ENCODE measurements at places on chromosomes 12 and 14.

GRCh38 chr14:75539162-75539560 lies 16.9 kb downstream of the BATF start:
- no peak for DNase-seq

DNA sequence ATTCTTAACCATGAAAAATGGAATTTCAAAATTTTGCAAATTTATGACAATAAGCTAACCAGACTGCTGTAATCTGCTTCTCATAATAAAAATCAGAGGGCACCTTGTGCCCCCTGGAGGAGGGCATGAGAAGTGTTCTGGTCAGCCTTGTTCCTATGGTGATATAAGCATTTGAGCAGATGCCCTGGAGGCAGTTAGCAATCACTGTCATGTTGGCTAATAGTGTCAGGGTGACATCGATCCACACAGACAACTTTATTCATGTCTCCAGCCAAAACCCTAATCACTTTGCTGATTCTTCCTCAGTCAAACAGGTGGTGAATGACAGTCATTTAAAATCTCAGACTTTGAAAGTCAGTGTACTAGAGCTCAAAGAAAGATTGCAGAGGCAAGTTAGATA lies 943.0 kb downstream of the GALC start:
- DNase-seq: no peak

DNA sequence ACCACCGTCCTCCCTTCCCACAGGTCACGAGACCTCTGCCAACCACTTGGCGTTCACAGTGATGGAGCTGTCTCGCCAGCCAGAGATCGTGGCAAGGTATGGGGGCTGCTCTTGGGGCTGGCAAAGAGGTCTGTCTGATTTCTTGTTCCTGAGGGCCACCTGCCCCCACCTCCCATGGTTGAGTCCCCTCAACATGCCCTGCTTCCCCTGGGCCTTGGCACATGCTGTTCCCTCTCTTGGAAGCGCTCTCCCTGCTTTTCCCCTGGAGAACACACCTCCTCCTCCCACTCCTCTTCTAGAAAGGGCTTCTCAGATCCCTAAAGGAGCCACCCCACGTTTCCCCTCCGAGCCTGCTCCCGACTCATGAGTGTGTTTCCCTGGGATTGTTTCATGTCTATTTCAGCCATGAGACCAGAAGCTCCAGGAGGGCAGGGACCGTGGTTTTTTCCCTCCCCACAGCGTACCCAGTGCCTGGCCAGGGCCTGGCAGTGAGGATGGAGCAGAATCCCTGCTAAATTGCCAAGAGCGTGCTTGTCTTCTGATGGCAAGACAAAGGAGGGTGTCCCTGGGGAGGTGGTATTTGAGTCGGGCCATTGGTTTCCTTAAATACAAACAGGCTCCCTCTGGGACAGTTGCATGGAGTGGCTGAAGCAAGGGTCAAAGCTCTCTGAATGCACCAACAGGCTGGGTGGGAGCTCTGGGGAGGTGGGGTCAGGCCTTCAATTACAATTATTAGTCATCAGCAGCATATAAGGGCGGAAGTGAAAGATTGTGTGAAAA lies 34.1 kb downstream of the CYP46A1 start:
- DNase-seq: no peak

DNA sequence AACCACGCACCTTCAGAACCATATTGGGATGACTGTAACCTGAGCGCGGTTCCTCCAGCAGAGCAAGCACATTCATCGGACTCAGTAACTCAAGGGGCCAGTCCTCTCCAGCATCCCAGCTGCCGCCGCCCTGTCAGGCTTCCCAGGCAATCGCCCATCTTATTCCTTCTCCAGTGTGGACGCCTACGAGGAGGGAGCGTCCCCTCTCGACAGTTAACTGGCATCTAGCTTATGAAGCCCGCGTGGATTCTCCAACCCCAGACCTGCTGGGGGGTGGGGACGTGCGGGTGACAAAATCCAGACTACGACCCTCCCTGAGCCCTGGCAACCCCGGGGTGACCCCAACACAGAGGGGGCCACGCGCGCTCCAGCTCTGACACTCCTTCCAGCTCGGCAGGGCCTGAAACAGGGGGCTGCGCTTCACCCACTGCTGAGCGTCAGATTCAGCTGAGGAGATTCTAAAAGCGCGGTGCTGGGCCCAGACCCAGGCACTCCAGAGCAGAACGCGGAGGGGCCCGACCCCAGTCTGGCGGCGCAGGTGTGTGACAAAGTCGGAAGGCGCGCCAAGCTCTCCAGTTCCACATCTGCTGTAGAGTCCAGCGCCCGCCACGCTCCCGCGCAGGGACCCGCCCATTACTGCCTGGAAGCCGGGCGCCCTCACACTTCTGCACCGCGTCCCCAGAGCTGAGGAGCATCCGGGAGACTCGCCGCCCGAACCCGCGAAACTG lies 43.9 kb upstream of the ESR2 start:
- peak; percentile 11 for DNase-seq

DNA sequence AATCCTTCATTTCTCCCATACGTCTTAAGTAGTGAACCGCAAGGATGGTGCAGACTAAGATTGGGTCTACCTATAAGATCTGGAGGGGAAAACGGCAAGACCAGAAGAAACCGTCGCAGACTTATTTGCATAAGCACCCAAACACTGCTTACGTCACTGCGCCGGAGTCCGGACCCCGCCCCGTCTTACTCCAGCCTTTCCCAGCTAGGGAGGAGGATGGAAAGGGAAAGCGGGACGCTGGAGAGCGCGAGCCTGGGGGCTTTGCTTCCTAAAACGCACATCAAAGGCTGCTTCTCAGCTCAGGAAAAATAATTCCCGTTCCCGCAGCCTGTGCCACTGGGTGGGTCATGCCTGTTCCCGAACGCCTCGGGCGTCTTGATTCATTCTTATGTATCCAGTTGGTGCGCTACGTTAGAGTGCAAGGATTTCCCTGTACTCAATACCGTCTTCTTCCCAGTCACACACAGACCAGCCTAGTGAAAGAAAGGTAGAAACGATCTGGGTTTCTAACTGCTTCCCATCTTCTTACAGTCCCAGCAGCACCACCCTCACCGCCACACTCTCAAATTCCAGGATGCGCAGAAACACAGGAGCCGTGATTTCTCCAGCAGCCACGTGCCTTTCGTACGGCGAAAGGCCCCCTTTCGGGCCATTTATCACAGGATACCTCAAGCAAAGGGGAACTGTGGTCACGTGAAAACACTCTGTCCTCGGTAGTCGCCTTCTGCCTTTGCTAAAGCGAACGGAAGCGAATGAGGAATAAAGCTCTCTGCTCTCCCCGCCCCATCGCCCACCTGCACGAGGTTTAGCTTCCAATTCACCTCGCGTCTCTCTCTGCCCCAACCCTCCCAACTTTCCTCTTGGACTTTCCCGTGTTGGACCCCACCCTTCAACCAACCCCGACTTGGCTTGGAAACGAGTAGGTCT lies 1.1 kb downstream of the SLC6A15 start:
- DNase-seq: no peak

DNA sequence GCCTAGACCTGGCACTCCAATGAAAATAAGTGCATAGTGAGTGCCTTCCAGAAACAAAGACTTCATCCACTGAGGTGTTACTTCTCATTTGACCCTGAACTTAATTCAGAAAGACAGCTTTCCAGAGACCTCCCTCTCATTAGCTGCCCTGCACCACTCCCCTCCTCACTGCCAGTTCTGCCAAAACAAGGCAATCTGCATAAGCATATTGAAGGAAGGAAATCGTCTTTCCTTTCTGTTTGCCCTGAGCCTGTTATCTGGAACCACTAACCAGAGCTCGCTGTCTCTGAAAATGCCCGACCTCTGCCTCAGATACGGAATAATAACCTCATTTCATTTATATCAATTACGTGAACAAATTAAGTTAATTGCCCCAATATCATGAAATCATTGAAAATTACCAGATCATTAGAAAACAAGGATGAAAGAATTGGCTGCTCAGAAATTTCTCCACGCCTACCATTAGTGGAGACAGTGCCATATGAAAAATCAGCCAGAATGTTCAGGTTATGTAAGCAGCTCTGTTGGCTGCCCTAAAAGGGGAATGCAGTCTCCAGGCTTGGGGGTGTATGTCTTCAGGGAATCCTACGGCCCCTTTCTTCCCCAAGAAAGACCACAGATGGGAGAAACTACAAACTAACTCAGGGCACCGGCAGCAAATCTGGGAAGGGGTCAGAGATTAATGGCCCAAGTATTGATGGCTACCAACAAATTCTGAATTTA lies 149.9 kb upstream of the FKBP4 start:
- DNase-seq: no peak

GRCh38 chr14:88196925-88197324 lies 126.1 kb downstream of the KCNK10 start:
- DNase-seq: no peak

GRCh38 chr14:99468836-99469592 lies 11.6 kb downstream of the SETD3 start:
- no peak for DNase-seq

- DNase-seq: no peak
Measured at GRCh38 chr12:26513363-26514043, 318.1 kb downstream of the SSPN start.

DNA sequence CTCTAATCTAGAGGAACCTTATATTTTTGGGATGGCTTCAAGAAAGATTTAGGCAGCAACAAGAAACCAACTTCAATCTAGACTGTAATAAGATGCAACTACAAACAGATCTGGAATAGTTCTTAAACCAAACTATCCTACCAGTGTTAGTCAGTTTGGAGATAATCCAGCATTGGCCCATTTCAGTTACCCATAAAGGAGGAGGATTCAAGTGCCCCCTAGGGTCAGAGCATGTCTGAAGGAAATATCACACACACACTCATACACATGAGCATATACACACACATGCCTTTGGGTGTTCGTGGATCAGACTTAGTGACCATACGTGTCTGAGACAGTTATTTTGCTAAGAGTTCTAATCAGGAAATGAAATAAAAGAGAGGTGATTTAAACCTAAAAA lies 261.2 kb downstream of the ADAMTS20 start:
- DNase-seq: no peak

GRCh38 chr14:72256055-72256454 lies 323.8 kb downstream of the RGS6 start:
- DNase-seq: no peak

DNA sequence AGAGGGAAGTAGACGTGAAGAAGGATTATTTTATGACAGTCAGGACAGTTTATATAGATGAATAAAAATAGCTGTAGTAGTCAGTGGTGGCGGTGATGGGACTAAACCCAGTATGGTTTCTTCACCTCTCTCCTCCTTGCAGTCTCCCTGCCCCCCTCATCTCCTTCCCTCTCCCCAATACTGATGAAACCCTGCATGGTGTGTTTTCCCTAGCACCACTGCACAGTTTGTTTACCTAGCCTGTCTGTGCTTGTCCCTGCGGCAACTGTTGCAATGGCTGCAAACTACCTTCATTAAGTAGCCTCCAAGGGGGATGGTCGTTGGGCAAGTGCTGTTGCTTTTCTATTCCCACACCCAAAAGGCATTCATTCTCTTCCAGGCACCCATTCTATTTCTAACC lies 14.7 kb downstream of the PCBP2 start:
- no peak for DNase-seq

DNA sequence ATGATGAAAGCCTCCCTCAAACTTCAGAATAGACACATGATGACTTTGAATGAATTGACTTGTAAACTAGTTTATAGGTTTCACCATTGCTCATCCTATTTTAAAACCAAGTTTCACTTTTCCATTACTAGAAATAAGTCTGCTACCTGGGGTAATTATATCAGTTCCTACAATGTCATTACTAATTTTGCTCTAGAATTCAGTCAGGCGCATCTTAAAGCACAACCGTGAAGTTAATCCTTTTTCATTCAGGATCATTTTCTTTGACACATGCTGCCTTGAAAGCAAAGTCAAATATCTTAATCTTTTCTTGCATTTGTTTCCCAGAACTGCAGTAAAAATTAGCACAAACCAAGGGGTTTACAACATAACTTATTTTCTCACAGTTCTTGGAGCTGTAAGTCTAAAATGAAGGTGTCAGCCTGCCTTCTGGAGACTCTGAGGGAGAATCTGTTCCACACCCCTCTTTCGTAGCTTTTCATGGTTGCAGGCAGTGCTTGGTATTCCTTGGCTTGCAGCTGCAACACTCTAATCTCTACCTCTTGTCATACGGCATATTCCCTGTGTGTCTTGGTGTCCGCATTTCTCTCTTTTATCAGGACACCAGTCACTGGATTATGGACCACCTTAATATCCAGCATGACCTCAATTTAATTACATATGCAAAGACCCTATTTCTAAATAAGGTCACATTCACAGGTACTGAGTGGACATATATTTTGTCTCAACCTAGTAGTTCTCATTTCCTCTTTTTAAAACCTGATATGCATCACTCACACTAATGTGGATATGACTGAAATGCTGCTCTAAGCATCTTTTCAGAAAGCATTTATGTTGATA lies 114.3 kb upstream of the PDZRN4 start:
- DNase-seq: no peak

- no peak for DNase-seq
Measured at GRCh38 chr12:55711786-55712553, 3.9 kb upstream of the BLOC1S1 start.

GRCh38 chr12:56880125-56880992 lies 53.8 kb downstream of the SDR9C7 start:
- DNase-seq: peak; percentile 13

DNA sequence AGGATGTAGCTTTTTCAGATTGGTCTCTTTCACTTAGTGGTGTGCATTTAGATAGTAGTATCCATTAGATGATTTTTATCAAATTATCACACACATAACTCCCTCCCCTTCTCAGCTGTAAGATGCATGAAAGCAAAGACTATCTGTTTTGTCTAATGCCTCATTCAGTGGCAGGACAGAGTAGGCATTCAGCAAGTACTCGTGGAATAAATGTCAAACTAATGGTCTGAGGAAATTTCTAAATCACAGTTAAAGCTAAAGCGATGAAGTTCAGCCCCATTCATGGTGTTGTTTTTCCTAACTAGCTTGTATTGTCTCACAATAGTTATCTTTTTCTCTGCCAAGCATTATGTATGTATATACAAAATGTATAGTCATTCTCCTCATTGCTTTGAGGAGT lies 16.1 kb downstream of the CCNK start:
- DNase-seq: no peak

DNA sequence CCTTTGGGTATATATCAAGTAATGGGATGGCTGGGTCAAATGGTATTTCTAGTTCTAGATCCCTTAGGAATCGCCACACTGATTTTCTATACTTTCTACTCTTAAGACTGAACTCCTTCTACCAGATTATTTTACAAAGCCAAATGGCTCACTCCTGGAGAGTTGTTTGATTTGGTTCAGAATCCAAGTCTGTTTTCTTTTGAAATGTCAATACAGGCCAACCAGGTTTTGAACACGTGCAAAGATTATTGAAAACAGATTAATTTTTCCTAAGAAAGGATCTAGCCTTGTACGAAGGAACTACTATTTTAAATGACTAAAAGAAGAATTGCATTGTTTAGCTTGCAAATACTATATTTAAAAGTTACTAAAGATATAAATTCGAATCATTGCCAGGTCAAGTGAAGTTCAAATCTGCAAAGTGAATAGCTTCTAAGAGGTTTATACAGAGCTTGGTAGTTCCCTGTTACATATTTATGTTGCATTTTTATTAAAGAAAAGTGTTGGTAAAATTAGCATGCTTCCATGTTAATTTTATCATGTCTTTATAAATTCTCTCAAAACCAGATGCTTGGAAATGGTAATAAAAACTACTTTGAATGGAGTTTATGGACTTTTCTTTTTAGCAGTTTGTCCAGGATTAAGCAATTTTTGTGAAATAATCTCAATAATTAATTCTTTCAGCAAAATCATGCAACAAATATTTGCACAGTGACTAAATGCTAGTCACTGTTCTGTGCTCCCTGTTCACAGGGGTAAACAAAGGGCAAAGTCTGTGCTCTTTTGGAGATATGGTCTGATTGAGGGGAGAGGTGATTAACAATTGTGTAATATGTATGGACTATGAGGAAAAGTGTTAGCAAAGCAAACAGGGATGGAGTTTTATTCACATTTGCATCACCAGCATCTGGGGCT lies 38.9 kb downstream of the GPR65 start:
- DNase-seq: no peak

- DNase-seq: no peak
Measured at GRCh38 chr12:28610401-28611114, 420.3 kb downstream of the CCDC91 start.

Measured in GM04503 (cell line).